ENCODE measurements at places on chromosomes 7 and 10.

DNA sequence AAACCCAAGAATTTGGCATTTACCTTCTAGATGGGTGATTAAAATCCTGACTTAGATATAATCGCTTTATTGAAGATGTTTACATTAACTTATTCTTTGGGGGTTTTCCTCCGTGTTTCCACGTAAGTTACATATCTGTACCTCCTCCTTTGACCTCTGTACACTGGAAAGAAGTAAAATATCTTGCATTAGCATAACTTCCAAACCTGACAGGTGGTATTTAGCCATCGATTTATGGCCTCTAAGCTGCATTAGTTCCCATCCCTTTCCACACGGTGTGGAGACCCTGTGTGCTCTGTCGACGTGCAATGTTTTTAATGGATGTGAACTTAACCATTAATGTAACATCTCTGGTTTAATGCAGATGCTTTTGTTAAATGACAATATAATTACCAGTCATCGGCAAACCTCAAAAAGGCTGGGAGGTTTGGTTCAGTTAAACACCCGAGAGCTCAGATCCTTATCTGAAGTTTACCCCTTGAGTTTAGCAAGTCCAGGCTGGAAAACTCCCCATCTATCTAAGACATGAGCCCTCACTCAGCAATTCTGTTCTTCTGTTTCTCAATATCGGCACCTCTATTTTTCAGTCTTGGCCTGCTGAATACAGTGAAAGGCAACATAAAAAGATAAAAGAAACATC, 295.2 kb downstream of the GATA3 start:
- DNase-seq: no peak

GRCh38 chr10:72146559-72147323, 58.4 kb upstream of the SPOCK2 start:
- DNase-seq: no peak

GRCh38 chr10:11161096-11161495, 143.4 kb downstream of the CELF2 start:
- no peak for DNase-seq

- DNase-seq: peak; percentile 59
These were observed 488 bp downstream of the EIF4H start for GRCh38 chr7:74174606-74175082.

- DNase-seq: no peak
These were observed 119.2 kb downstream of the ANK3 start for GRCh38 chr10:60270426-60270825.

DNA sequence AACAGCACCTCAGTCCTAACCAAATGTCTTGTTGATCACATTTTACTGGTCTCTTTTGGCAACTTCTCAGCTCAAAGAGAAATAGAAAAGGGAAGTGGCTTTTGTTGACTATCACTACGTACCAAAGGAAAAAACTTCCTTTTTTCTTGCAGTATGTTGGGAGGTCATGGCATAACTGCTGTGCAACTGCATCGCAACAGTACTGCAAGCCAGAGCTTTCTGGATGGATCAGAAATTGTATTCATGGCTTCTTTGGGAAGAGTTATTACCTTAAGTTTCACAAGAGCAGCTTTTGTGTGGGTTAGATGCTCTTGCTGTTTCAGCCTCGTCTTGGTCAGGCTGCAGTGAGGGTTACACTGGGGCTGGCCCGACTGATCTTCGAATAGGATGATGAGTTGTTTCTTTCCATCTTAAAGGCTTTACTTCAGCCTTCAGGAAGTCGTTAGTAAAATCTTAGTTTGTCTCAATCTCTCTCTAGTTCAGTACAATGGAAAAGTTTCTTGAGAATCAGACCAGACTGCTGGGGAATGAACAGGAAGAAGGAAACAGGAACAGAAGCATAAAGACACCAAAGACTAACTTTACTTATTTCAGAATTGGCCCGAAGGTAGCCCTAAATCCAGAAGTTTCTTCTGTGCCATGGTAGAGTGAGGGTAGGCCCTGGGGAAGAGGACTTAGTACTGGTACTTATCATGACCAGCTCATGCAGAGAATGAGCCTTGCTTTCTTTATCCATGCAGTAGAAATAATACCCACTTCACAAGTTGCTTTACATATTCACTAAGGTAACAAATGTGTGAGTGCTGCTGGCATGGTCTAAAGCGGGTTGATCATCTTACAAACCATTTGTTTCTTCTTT, 153.6 kb downstream of the CELF2 start:
- peak; percentile 82 for DNase-seq

- no peak for DNase-seq
These were observed 25.8 kb upstream of the LANCL2 start for GRCh38 chr7:55339033-55340000.

DNA sequence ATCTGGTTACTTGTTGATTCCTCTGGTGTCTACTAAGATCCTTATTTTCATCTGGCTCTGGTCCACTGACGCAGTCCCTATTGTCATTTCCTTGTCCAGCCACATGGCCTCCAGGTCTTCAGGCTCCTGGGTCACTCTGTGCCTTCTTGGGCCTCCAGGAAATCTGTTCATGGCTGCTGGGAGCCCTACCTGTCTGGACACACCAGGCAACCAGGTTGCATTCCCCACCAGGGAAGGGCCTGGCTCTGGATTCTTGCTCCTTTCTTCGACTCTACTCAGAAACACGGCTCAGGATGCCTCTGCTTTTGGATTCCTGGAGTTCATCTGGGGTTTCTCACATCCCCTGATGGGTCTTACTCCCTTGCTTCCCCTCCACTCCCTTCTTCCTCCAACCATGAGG, 8.0 kb upstream of the PPIF start:
- DNase-seq: no peak

DNA sequence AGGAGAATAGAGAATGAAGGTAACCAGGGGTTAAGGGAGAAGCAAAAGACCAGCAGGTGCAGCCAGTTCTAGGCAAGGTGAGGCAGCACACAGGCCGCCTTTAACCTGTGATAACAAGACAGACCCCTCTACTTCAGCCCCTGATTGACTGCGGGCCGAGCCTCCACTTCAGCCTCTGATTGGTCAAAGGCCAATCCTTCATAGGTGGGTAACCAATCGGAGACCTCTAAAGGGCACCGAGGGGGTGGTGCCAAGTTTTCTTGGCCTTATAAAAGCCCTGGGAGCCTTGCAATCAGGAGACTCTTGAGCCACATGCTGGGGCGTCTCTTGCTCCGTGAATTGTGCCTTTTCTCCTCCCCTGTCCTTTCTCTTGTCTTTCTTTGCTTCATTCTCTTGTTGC, 98.8 kb downstream of the ELFN1 start:
- DNase-seq: no peak

DNA sequence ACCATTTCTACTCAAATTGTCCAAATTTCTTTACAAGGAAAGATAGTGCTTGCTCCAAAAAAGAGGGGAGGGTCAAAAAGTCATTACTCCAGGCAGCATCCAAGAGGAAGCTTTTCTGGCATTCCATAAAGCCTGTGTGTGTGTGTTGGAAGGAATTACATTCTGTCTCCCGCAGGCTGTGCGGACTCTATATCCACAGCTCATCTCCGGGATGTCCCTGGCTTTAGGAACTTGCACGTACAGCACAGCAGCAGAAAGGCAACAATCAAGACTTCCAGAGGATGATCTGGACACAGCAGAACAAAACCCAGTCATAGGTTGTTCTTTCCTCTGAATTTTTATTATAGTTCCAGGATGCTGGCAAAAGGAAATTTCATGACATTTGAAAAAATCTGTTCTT, 94.8 kb downstream of the ITIH5 start:
- no peak for DNase-seq

DNA sequence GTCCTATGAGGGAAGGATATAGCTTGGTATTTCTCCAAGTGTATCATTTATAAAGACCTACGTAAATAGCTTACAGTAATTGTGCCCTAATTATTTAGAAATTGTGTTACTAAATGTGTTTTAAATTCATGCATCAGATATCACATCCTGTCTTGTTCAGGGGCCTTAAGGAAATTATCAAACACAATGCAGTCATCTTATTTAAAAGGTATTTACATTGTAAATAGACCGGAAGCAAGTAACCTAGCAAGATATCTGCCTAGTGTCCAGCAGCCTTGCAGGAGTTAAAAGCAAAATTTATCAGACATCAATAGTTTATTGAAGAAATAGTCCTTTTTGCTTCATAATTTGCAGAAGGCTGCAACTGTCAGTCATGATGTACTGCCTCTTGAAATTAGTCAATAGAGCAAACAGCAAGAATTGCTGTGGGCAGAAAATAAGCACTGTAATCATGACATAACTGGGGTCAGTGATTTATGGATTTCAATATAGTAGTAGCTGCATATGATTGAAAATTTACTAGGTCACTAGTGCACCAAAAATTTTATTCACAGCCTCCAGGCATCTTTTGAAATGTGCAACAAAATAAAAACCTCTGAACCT, 23.1 kb downstream of the GLRX3 start:
- DNase-seq: no peak

DNA sequence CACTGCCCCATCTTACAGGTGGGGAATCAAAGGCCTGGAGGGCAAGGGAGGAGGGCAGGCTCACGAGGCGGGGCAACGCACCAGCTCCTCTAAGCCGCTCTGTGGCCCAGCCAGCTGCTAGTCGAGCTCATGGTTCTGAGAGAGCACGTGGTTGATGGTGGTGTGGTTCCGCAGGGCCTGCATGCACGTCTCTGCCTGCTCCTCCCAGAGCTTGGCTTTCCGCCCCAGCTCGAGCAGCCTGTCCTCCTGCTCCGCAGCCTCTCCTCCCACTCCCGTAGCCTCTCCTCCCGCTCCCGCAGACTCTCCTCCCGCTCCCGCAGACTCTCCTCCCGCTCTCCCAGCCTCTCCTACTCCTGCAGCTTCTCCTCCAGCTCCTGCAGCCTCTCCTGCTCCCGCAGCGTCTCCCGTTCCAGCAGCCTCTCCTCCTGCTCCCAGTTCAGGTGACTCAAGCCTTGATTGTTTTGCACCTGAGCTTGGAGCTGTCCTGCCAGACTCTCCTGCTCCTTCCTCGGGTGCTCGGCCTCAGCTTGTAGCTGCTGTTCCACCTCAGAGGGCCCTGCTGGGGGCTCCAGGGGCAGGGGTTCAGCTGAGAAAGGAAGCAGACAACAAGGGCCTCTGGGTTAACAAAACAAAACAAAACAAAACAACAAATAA, 19.1 kb upstream of the MTPAP start:
- no peak for DNase-seq

DNA sequence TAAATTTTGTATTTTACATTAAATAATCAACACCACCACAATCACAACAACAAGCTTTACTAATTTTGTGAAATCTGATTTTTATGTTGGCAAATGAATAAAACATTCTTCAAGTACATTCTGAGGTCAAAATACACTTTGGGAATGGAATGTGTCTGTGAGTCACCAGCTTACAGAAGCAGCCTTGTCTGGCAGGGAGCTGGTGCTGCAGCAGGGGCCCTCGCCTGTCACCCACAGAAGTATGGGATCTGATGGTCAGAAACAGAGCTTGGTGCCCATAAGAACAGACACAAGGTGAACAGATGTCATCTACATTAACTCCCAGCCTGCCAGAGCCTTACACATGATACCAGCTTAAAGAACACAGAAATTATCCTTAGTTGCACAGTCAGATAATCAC, 496.9 kb downstream of the CCSER2 start:
- no peak for DNase-seq

GRCh38 chr7:2621061-2621828, 10.5 kb upstream of the TTYH3 start:
- no peak for DNase-seq

DNA sequence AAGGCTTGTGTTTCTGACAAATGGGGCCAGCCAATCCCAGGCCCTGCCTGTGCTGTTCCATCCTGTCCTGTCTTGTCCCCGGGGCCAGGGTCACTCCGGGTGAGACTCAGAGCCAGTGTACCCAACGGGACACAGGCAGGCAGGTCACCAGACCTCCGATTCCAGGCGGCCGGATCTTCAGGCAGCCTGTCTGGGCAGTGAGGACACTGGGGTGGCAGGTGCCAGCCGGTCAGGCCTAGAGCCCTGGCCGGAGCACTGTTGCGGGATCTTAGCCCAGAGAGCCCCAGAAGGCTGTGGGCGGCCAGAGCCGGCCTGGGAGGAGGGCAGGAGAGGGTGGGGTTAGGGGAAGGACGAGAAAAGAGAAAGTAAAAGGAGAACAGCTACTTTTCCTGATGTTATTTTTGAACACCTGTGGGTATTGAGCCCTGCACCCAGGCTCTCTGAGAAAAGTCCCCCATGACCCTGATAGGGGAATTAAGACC, 134.3 kb upstream of the TNRC18 start:
- DNase-seq: peak; percentile 15

- DNase-seq: no peak
These were observed 2.0 kb downstream of the LCOR start for GRCh38 chr10:96834120-96834519.

DNA sequence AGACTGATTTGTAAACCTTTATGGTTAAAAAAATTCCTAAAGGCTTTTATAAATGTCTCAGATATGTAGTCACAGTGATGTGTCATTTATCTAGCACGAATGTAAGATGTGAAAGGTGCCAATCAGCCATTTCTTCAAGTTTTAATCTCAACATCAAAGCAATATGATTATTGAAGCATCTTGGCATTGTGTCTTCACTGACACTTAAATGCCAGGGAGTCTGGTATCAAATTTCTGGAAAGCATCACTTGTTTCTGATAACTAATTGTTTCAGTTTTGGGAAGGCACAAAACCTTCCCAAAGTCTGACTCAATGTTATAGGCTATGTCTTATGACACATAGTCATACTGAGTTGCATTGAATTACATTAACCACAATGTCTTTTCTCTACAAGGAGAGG, 492.0 kb upstream of the CNTNAP2 start:
- DNase-seq: no peak

- no peak for DNase-seq
These were observed 5.5 kb downstream of the ZNF503 start for GRCh38 chr10:75395932-75396630.

DNA sequence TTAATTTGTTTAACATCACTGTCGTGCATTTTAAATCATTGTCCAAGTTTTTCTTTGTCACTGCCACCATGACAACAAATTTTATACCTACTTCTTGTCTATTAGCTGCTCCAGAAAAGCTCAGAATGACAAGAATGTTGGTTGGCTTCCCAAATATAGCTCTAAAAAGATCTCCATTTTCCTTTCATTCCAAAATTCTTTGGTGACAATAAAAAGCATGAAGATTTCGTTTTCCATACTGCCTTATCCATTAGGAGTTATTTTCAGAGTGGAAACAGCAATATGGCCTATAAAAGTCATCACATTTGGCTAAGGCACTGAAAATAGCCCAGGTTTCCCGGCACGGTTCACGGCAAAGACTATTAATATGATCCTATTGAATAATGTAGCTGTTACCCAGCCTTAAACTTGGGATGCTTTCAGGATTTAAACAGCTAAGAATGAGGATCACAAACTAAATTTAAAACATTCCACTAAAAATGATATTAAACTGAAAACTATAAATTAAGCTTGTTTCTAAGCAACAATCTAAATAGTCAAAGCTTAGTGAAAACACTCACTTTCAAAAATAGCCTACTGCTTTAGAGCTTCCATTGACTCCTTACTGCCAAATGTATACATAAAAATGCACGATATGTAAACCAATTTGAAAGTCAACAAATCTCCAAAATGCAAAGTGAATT, 2.7 kb downstream of the CTTNBP2 start:
- DNase-seq: no peak

GRCh38 chr7:69739931-69740431, 141.7 kb downstream of the AUTS2 start:
- DNase-seq: no peak

- DNase-seq: no peak
These were observed 181.8 kb upstream of the AGK start for GRCh38 chr7:141369422-141369821.

- no peak for DNase-seq
These were observed 142.3 kb upstream of the HPS1 start for GRCh38 chr10:98589007-98589406.

All from bone marrow (tissue), 2 donors.